ENCODE measurements at places on chromosomes 7 and 10.
A peak's percentile ranks its signal among the peaks of the same experiment; 100 is the strongest.

DNA sequence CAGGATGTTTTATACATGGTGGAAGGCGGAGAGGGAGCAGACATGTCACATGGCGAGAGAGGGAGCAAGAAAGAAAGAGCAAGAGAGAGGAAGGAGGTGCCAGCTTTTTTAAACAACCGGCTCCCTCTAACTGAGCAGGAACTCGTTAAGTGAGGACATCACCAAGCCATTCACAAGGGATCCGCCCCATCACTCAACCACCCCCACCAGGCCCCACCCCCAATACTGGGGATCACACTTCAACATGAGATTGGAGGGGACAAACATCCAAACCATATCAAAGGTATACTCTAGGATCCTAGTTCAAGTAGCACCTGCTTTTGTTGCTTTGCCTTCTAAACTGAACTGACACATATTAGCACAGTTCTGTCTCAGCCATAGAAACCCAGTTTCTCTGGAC lies 141.9 kb upstream of the KLF14 start:
- no peaks in the 10 kb centered on the region for H3K27me3 ChIP-seq
- peaks cover 5% of the 10 kb centered on the region for H3K36me3 ChIP-seq
- no peak overlapping the region for H3K4me3 ChIP-seq
- no peak overlapping the region for H3K27ac ChIP-seq
- H3K4me1 ChIP-seq: peaks cover 8% of the 10 kb centered on the region
- DNase-seq: no peak

DNA sequence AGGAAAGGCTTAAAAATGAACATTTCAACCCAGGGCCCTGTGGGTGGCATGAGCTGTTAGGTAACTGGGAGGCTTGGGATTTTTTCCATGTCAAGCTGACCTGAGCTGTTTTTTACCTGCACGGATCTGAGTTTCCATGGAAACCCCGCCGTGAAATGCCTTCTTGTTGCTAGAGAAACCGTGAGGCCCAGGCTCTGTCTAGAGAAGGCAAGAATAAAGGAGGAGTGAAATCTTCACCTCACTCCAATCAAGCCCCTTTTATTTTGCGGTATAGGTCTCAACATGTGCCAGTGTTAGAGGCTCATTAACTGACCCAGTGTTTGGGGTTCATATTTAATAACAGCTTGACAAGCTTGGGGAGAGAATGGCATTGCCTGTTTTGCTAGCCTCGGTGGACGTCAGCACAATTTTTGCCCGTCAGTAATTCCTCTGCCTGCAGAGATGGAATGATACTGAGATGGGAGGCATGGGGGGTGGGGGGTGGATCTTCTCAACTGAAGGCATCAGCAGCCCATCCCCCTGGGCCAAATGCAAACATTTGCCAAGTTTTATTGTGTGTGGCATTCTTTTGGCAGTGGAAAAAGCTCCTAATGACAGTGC lies 48.9 kb upstream of the PDCD4 start:
- DNase-seq: no peak
- H3K4me3 ChIP-seq: no peak overlapping the region
- H3K27ac ChIP-seq: peak overlapping the region; percentile 90
- H3K27me3 ChIP-seq: no peaks in the 10 kb centered on the region

DNA sequence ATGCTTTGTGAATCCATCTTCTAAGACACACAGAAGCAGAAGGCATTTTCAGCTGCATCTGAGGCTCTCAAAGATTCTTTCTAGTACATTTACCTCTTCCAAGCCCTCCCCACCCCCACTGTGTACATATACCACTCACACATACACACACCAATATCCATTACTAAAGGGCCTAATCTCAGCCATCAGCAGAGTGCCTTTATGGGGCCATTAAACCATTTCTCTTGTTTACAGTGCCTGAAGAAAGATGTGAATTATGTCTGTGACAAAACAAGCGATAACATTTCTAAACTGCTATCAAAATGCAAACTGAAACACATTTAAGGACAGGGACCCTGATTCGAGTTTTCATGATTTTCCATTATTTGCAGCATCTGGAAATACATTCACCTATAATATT lies 40.0 kb downstream of the ETV1 start:
- no peak overlapping the region for H3K4me3 ChIP-seq
- no peaks in the 10 kb centered on the region for H3K36me3 ChIP-seq
- no peak for DNase-seq
- no peaks in the 10 kb centered on the region for H3K27me3 ChIP-seq
- H3K27ac ChIP-seq: no peak overlapping the region

DNA sequence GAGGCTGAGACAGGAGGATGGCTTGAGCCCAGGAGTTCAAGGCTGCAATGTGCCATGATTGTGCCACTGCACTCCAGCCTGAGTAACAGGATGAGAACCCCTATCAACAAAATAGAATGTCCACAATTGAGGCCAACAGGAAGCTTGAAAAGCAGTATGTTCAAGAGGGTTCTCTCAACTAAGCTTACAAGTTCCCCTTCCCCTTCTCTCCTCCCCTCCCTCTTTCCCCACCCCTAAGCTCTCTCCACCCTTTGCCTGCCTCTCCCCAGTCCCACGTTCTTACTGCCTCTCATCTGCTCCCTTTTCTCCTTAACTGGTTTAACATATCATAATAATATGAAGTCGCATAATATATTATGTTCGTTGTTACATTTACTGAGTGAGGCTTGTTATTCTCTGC lies 35.4 kb downstream of the KIAA1549 start:
- no peaks in the 10 kb centered on the region for H3K36me3 ChIP-seq
- H3K4me3 ChIP-seq: no peak overlapping the region
- H3K27ac ChIP-seq: no peak overlapping the region
- DNase-seq: no peak
- no peaks in the 10 kb centered on the region for H3K4me1 ChIP-seq

- peaks cover 37% of the 10 kb centered on the region for H3K4me1 ChIP-seq
- H3K27me3 ChIP-seq: no peaks in the 10 kb centered on the region
- H3K27ac ChIP-seq: no peak overlapping the region
- H3K36me3 ChIP-seq: no peaks in the 10 kb centered on the region
Measured at GRCh38 chr10:125048094-125048864, 106.4 kb downstream of the ZRANB1 start.

GRCh38 chr7:120259386-120259785 lies 13.6 kb upstream of the KCND2 start:
- no peaks in the 10 kb centered on the region for H3K36me3 ChIP-seq
- no peak for DNase-seq
- H3K27ac ChIP-seq: no peak overlapping the region
- H3K27me3 ChIP-seq: no peaks in the 10 kb centered on the region

DNA sequence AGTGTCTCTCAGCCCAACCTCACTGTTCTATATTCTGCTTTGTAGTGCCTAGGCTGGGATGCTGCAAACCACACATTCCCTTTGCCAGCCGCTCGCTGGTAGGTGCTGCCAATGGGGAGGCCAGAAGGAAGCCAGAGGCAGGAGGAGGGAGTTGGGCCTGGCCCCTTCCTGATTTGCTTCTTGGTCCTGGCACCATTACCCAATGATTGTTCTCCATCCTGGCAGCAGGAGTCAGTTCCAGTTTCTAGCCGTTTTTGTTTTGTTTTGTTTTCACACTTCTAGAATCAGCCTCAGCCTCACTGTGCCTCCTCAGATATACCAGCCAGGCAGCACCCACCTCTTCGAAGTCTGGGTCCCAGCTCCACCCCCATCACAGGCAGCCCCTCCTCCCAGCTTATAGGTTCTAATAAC lies 27.4 kb upstream of the LOXL4 start:
- H3K36me3 ChIP-seq: no peaks in the 10 kb centered on the region
- H3K27ac ChIP-seq: no peak overlapping the region
- no peak for DNase-seq
- peaks cover 5% of the 10 kb centered on the region for H3K4me1 ChIP-seq

DNA sequence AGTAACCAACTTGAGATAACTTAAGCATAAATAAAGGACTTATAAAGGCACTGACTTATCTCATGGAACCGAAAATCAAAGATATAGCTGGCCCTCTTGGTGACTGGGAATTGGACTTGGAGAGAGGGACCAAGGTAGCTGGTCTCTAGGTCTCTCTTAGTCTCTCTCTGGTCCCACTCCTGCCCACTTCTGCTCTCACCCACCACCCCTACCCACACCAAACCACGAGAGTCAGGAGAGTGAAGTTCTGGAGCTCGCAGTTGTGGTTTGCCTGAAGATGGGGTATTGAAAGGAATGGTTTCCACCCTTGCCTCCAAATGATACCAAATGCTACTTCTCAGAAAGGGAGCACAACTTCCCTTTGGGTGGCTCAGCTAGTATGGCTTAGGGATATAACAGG lies 216.3 kb downstream of the LRMDA start:
- H3K27ac ChIP-seq: no peak overlapping the region
- no peaks in the 10 kb centered on the region for H3K36me3 ChIP-seq
- H3K27me3 ChIP-seq: no peaks in the 10 kb centered on the region
- no peak overlapping the region for H3K4me3 ChIP-seq

- no peaks in the 10 kb centered on the region for H3K27me3 ChIP-seq
- no peak for DNase-seq
- no peak overlapping the region for H3K27ac ChIP-seq
- peaks cover 62% of the 10 kb centered on the region for H3K4me1 ChIP-seq
- no peaks in the 10 kb centered on the region for H3K36me3 ChIP-seq
Measured at GRCh38 chr7:116574025-116574822, 49.4 kb downstream of the CAV1 start.

GRCh38 chr10:29106287-29106686 lies 182.6 kb upstream of the LYZL1 start:
- no peaks in the 10 kb centered on the region for H3K4me1 ChIP-seq
- H3K27me3 ChIP-seq: no peaks in the 10 kb centered on the region
- DNase-seq: no peak
- H3K36me3 ChIP-seq: no peaks in the 10 kb centered on the region
- no peak overlapping the region for H3K27ac ChIP-seq

GRCh38 chr7:129499999-129500398 lies 2.3 kb upstream of the SMKR1 start:
- no peaks in the 10 kb centered on the region for H3K36me3 ChIP-seq
- peaks cover 4% of the 10 kb centered on the region for H3K4me1 ChIP-seq
- no peak overlapping the region for H3K27ac ChIP-seq
- DNase-seq: no peak
- no peaks in the 10 kb centered on the region for H3K27me3 ChIP-seq

DNA sequence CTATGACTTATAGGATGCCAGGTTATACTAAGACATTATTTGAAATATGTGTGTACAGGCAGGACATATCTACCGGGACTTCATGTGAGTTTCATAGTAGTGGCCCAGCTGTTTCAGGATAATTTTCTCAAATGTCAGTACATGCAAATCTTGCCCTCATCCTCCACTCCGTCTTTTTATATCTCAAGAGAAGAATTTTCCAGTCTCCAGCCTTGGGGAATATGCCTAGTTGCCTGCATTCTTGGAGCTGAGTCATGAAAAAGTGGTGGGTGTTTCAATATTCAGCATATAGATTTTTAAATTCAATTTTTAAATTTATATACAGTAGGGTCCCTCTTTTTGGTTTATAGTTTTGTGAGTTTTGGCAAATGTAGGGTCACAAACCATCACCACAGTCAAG lies 236.7 kb downstream of the OTUD1 start:
- no peak for DNase-seq
- no peaks in the 10 kb centered on the region for H3K36me3 ChIP-seq
- H3K27ac ChIP-seq: no peak overlapping the region
- H3K4me1 ChIP-seq: peaks cover 4% of the 10 kb centered on the region
- H3K27me3 ChIP-seq: peaks cover 7% of the 10 kb centered on the region
- H3K4me3 ChIP-seq: no peak overlapping the region

DNA sequence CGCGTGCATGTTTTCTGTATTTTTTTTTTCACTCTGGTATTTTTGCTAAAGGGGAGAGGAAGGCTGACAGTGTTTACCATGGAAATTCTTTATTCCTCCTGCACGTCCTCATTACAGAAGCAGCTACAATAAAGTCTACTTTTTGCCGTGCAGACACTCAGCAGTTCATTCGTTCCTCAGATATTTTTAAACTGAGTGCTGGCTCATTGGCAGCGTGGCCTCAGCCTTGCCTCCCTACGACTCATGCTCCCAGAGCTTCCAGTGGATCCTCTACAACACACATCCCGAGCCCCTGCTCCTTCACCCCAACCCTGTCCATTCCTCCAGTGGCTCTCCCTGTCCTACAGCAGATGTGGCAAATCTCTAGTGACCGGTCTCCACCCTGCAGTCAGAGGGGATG lies 239.2 kb upstream of the ZMIZ1 start:
- no peaks in the 10 kb centered on the region for H3K27me3 ChIP-seq
- no peak overlapping the region for H3K4me3 ChIP-seq
- no peaks in the 10 kb centered on the region for H3K36me3 ChIP-seq

All from esophagus squamous epithelium (tissue), 5 donors.